Activated T-cell treated with anti-CD3 and anti-CD28 coated beads, Interleukin-2, amount 50 U/mL, for 48 hours (primary cell): ENCODE measurements at places on chromosomes 16 and 17.

DNA sequence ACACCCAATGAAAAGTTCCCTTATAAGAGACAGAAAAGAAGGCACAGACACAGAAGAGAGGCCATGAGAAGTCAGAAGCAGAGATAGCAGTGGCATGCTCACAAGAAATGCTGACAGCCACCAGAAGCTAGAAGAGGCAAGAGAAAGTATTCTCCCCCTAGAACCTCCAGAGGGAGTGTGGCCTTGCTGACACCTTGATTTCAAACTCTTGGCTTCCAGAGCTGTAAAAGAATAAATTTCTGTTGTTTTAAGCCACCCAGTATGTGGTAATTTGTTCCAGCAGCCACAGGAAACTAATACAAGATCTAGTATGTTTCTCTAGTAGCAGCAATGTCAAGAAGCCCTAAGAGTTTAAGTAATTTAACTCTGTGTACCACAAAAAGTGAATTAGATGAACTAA, 87.2 kb upstream of the NOG start:
- no peak for DNase-seq

DNA sequence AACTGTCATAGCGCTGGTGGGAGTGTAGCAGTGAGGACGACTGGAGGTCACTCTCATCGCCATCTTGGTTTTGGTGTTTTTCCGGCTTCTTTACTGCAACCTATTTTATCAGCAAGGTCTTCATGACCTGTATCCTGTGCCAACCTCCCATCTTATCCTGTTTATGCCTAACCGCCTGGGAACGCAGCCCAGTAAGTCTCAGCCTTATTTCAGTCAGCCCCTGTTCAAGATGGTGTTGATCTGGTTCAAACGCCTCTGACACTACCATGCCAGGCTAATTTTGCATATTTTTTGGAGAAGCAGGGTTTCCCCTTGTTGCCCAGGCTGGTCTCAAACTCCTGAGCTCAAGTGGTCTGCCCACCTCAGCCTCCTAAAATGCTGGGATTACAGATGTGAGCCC, 179.8 kb upstream of the HSBP1 start:
- DNase-seq, result no peak

DNA sequence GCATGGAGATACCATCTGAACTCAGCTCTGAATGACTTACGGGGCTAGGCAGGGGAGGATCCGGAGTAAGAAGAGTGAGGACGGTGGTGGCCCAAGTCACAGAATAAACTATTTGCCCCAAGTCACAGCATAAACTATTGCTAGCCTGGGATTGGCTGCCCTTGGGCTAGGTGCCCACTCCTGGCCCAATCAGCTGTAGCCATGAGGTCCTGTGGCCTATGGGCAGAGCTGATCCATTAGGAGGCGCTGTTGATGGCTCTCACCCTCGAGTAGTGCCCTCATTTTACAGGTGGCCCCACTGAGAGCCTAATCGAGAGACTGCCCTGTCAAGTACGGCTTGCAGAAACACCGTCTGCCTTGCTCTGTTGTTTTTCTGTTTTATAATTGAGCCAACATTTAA, 62.3 kb upstream of the ZNF423 start:
- no peak for DNase-seq

- peak; percentile 48 for DNase-seq
Observed at GRCh38 chr17:62703261-62703775, 75.8 kb downstream of the MRC2 start.

GRCh38 chr16:57084257-57084770, 8.1 kb upstream of the CPNE2 start:
- peak; percentile 84 for DNase-seq

- DNase-seq, result no peak
Observed at GRCh38 chr17:58384897-58385296, 32.4 kb downstream of the RNF43 start.

GRCh38 chr17:47618410-47618809, 31.3 kb upstream of the KPNB1 start:
- no peak for DNase-seq

- DNase-seq, result peak; percentile 96
Observed at GRCh38 chr16:70438969-70439862, at the start of gene ST3GAL2. TSS of gene ST3GAL2 (minus strand) at chr16:70439100. CDS start at chr16:70398530, 40,570 bp downstream.

DNA sequence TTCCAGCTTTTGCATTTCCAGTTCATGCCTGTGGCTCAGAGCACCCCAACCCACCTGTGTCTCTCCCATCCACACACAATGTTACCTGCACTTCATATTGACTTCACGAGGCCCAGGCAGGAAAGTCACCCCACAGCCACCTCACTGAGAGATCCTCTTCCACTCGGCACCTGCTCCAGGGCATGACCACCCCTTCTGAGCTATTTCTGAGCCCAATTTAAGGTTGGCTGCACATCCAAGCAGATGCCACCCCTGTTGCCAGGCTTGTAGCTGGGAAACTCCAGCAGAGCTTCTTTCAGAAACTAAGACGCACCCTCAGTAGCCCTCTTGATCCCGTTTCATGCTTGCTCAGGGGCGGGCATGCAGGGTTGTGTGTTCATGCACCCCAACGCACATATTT, 88.4 kb downstream of the SOCS1 start:
- no peak for DNase-seq

DNA sequence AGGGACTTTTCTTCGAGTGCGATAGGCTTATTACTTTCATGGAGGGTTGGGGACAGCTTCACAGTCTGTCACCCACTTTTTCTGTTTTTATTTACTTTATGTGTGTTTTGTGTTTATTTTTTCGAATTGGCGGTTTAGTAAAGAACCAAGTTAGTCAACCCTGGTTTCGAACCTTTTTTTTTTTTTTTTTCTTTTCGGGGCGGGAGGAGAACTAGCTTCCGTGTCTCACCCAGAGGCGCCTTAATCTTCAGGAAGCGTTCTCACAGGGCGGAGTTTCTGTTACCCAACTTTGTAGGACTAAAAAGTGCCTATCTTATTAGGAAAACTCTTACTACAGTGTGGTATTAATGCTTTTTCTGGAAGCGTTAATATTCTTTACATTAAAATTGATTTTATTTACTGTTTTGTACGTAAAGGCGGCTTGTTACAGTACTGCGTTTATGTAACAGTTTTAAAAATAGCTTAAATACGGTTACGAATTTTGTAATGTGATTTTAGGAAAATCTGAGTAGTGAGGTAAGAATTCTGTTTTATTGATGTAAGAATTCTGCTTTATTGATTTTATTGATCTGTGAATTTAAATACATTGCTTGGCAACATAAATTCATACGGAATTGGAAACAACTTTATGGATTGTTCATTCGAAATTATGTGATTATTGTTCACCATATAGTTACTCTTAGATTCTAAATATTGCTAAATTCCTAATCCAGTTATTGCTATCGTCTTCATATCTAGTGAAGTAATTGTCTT, 885 bp downstream of the ZNF207 start:
- no peak for DNase-seq

GRCh38 chr16:54268340-54268739, 18.2 kb downstream of the IRX3 start:
- no peak for DNase-seq

- DNase-seq, result peak; percentile 39
Observed at GRCh38 chr16:54286366-54287130, at the start of gene IRX3. TSS of gene IRX3 (minus strand) at chr16:54286787. CDS start at chr16:54286050, 737 bp downstream.

DNA sequence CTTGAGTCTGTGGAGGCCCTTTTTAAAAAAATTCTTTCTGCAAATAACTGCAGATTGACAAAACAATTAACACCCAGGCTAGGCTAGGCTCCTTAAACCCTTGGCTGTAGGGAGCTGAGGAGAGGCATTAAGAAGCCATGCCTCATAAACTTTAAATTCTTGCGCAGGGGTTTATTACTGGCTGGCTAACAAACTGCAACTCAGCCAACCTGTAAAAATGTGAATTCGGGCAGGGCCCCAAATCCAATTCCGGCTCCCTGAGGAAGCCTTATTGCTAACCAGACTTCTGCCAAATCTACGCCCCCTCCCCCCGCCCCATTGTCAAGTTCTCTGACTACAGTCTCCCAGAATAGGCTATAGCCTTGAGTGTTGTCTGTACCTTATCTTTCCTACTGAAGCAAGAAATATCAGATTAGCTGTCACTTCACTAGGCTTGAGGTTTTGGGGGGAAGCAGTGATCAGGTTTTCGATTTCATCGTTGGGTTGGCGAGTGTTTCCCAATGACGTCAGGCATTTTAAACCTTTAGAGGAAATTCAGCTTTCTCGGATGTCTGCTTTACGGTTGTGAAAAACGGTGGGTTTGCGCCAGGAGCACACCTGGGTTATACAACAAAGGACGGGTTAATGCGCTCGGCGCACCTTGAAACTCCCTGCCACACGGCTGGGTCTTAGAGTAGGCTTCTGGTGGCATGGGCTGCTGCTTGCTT, 2.0 kb downstream of the CDH3 start:
- DNase-seq, result no peak

DNA sequence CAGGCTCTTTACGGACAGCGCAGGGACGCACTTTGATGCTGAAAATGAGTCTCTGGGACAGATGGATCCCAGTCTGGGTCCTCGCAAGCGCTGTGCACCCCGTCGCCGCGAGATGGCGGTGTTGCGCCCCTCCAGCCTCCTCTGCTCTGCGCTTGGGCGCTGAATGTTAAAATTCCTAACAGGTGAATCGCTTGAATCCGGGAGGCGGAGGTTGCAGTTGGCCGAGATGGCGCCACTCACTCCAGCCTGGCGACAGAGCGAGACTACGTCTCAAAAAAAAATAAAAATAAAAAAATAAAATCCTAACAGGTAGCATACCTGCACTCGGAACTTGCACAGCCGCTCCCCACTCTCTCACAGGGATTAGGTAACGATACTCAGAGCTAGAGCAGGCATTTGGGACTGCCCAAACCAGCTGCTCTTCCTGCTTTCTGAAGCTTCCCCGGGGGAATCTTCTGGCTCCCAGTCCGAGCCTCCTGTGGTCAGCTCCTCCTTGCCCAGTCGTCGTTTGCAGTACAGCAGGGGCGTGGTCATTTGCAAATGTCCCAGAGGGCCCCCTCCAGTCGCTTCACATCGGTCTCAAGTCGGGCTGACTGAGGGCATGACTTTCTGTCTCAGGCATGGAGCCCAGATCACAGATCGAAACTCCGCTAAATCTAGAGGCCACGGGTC, 26.2 kb upstream of the OSGIN1 start:
- DNase-seq, result peak; percentile 82

DNA sequence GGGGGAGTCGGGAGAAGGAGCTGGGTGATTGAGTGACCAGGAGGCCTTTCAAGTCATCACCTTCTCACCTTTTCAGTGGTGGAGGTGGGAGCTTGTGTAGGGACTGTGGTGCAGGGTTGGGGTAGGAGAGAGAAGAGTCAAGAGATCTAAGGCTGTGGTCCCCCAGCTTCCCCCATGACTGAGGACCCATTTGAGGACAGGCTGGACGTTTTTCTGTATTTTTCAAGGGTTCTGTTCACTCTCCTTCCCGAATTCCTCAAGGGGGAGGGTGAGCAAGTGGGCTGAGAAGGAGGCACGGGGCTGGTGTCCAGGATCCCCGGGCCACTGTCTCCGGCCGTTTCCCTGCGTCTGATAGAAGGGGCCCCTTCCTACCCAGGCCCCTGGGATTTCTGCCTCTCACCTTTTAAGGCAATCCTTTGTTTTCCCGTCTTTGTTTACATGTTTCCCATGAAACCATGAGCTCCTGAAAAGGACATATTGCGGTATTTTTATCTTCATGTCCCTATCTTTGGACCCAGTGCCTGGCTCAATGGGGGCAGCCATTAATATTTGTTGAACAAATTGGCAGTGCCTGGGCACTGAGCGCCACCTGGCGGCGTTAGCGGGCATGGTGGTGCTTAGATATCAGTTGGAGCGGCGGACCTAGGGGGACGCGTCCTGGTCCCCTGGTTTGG, 9.2 kb upstream of the CD300A start:
- peak; percentile 85 for DNase-seq

GRCh38 chr16:59259074-59259949, 525.2 kb upstream of the GOT2 start:
- DNase-seq, result peak; percentile 38

- DNase-seq, result no peak
Observed at GRCh38 chr16:13441675-13442074, 478.3 kb upstream of the ERCC4 start.

DNA sequence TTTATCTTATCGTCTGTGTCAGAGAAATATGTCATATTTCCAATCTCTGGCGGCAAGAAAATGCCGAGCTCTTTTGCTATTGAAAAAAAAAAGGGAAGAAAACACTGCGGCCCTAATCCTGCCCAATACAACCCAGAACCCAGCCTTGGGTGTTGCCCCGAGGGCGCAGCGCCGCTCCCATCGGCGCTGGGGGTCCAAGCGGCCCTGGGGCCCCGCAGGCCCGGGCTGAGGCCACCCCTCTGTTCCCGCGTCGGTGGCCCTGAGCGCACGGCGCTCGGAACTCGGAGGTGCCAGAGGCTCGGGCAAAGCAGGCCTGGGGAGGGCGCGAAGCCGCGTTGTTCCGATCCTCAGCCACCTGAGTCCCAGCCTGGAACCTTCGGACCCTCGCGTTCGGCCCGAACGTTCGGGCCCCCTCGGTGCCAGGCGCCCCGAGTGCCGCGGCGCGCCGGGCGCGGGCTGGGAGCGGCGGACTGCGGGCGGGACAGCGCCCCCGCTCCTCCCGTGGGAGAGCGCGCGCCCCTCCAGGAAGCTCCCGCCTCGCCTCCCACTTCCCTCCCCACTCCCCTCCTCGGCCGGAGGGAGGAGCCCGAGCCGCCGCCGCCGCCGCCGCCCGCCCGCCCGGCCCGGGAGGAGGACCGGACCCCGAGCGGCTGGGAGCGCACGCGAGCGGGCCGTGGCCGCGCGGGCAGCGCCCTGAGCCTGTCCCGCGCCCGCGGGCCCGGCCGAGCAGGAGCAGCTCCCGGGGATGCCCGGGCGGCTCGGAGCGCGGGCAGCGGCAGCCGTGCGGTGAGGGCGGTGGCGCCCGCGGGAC, at the start of gene CPNE2:
Gene CPNE2 (plus strand): TSS at position 609 of the 811 bp plus-strand sequence. CDS start 18,160 bp downstream, outside the sequence.
- peak; percentile 63 for DNase-seq

DNA sequence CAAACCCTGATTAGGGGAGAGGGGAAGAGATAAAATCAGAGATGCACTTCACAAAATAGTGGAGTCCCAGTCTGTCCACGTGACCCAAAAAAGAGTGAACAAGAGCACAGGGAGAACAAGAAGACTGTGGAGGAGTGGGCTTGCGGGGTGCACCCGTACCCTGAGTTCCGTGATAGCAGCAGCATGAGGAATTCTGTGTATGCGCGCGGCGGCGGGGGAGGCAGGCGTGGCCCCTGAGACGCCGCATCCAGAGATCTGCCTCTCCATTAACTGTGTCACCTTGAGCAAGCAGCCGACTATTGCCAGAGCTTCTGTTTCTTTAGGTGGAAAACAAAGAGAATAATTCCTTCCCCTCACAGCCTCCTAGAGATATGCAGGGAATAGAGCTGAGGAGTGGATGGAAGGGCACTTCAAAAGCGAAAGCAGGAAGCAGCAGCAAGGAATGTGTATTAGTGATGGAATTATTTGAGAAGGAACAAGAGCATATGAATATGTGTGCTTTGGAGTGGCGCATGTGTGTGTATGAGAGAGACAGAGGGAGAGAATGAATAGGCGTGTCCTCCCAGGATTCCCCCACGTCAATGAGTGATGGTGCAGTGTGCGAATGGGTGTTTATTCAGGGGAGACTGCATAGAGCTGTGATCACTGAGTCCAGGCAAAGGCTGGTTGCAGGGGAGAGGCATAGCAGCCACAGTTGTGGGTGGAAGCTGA, 10.4 kb upstream of the SOX9 start:
- DNase-seq, result no peak

- DNase-seq, result no peak
Observed at GRCh38 chr16:48462106-48462740, 77.0 kb upstream of the SIAH1 start.
